ENCODE measurements at places on chromosomes 7 and 10.

DNA sequence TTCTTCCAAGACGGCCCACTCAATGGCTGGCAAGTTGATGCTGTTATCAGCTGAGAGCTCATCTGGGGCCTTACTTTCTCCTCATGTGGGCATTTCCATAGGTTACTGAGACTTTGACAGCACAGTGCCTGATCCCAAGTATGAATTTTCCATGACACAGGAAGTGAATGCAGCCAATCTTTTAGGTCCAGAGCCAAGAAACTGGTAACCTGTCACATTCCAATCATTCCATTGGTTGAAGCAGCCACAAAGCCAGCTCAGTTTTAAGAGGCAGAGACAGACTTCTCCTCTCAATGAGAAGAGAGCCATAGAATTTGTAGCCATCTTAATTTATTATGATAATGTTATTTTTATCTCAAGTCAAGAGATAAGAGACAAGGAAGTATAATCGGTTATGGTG, 775.5 kb downstream of the CNTNAP2 start:
- no peak for DNase-seq

- DNase-seq = no peak
Observed at GRCh38 chr10:132413226-132414205, 16.5 kb downstream of the PWWP2B start.

DNA sequence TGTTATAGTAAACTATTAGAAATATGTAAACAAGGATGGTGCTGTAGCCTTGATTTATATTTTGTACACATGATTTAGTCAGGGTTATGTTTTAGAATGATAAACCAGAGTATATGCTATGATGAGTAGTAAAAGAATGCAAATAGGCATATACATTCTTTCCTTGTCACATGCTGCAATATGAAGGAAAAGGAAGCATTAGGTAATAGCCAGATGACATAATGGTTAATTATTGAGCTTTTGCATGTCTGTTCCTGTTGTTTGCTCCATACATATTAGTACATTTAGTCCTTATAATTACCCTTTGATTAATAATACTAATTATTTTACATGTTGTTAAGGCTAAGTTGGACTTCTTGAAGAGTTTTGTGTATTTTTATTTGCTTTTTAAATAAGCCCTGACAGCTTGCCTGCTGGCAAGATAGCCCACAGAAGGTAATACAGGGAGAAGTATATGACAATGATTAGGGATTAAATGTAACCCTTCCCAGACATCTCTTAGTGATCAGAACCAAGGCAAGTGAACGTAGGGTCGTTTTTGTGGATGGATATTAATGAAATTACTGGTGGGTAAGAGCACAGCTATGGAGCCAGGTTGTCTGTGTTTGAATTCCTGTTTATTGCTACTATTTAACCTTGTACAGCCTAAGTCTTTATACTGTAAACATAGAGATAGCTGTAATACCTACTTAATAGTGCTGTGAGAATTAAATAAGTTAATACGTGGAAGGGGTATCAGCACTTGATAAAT, 68.4 kb downstream of the PHTF2 start:
- no peak for DNase-seq

GRCh38 chr10:92640107-92640506, 47.2 kb downstream of the KIF11 start:
- no peak for DNase-seq

- DNase-seq = no peak
Observed at GRCh38 chr7:120014925-120015465, 258.0 kb upstream of the KCND2 start.

DNA sequence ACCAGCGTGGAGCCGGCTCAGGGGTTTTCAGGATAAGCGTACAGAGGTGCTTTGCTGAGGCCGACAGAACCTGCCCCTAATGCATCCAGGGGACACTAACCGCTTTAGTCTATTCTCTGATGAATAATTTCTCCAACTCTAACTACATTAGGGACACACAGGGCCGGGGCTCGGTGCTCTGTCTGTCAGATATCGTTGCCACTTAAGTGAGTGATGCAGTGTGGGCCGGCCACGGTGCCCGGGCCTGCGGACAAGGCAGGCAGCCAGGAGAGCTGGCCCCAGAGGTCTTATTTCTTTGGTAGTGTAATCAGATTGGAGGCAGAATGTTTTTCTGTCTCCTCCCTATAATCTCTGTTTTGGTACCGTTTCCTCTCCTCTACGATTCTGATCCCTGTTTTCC, 62.7 kb downstream of the ADRA2A start:
- DNase-seq = no peak

DNA sequence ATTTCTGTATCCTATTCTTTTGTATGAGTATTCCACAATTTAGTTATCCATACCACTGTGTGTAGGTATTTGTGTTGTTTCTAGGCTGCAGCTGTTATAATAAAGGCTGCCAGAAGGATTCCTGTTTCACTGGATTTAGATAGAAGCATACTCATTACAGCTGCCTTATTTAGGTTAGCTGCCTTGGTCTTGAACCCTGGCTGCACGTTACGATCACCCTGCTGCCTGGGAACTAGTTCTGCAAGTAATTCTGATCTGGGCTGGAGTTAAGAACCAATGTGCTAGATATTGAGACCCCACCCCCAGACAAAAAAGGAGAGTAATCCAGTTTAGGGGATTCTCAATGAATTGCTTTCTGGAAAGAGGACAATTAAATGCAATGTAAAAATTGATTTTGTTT, 43.1 kb downstream of the CCDC71L start:
- DNase-seq = no peak

DNA sequence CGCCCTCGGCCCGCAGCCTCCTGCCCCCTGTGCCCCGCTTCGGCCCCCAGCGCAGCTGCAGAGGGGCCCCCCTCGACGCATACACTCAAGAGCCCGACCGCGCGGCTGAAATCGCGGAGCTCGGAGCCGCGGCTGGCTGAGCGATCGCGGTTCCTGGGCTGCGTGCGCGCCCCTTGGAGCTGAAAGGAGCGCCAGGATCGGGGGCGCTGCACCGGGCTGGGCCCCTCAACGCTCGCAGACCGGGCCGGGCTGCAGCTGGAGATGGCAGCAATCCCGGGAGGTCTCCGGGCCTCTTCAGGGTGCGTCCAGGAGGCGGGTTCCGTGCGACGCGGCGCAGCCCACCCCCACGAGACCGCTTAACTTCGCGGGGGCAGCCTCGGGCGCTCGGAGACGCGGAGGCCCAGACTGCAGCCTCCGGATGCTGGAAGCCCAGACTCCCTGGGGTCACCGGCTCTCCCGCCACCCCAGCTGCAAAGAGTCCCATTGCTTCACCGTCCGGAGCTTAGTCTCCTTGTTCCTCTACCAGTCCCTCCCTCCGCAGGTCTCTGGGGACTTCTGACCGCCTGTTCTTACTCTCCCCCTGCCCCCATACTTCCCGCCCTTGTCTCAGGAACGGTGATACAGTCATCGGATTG, 73.0 kb upstream of the LRRC4 start:
- DNase-seq = peak; percentile 21

- no peak for DNase-seq
Observed at GRCh38 chr10:119457966-119458766, 84.4 kb downstream of the RGS10 start.

DNA sequence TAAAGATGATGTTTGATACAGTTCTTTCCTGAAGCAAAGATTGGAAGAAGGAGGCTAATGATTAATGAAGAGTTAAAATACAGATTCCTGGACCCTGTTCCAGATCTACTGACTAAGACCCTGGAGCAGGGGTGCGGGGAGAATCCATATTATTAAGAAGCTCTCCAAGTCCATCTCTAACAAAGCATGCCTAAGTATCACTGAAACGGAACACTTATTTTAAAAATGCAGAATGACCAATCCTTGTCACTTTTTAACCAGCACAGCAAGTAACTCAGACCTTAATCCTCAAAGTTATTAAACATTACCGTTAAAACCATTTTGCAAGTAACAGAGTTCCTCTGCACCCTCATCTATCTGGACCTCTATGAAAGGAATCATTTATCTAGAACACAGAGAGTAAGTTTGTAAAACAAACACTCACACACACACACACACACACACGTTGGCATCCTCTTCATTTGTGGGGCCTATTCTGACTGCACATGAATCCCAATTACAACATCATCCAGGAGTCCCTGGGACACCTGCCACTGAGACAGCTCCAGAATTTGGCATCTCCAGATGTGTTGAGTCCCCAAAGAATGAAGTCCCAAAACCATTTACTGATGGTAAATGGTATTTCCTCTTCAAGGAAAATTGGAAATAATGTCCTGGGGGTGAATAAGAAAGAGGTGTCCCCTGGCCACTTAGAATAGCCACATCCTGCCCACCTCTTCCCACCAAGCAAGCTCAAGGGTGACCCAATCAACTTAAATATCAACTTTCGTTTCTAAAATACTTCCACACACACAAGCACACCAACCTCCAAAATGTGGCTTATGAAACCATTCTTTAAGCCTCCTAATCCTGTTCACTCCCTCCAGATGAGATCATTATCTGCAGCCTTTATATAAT, 117.5 kb downstream of the PARD3 start:
- DNase-seq = no peak

DNA sequence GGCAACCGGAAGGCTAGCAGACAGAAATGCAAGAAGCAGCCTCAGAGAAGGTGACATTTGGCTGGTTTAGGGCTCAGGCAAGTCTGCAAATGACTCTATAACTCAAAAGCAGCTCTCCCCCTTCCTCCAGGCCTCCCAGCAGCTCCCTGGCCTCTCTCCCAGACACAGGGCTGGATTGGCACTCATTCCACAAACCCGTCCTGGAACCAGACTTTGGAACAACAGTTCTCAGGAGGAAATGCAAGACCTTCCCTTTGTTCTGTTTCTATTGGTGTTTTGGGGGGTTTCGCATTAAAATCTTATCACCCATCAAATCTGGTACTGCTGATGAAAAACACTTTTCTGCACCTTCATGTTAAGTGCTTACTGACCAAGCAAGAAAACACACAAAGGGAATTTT, 40.3 kb upstream of the EFCAB10 start:
- DNase-seq = no peak

- no peak for DNase-seq
Observed at GRCh38 chr10:130923596-130923995, 387.9 kb downstream of the TCERG1L start.

DNA sequence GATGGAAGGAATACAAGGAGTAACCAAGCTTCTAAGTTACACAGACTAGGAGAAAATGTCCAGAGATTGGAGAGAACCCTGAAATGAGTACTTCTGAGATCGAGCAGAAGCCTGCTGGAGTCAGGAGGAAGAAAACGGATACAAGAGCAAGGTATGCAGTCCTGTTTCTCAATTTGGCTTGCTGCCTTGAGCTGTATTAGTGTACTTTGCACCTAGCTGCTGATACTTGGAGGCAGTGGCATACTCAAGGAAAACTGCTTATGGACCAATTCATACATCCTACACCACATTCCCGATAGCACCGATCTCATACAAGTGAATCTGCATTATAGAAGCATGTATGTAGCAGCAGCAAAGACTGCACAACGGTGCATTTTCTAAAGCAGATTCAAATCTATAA, 14.4 kb downstream of the PIP4K2A start:
- DNase-seq = no peak
